T-cell (primary cell): ENCODE measurements at places on chromosomes 2 and 18.

DNA sequence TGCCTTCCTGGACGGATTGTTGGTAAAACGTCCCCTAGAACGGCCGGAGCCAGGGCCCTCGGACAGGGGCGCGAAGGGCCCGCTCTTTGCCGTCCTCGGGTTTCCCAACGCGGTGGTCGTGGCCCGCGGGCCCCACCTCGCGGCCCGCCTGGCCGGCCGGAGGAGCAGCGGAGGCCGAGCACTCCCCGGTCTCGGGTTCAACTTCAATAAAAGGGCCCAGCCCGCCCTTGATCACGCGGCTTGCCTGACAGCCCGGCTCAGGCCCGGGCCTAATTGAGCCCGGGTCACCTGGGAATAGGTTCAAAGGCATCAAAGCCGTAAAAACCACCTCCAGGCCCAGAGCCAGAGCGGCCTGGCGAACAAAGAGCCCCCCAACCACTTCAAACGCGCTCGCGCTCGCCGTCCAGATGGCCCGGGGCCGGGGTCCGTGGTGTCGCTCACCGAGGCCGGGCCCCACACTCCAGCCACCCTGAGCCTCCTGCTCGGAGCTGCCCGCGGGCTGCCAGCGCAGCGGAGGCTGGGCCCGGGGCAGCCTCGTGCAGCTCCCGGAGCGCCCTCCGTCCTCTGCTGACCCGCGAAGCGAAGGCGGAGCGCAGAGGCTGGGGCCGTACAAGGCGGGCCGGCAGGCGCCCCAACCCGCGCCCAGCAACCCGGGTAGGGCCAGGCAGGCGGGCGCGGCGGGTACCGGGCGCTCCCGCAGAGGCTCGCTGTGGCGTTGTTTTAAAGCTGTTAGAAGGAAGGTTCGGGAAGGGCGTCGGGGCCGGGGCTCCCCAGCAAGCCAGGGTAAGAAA lies 1.1 kb upstream of the TWIST2 start:
- DNase-seq: no peak

DNA sequence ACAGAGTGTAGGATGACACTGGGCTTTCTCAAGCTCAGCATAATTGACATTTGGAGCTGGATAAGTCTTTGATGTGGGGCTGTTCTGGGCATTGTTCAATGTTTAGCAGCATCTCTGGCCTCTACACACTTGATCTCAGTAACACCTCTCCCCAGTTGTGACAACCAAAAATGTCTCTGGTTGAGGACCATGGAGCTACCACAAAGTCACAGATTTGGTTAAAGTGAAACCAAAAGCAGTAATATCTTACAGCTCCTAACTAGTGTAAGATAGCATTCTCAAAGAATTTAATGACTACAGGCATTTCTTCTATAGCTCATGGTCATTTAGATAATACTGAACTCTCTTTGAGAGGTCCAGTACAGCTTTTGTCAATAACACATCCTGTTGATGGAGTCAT lies 23.4 kb upstream of the PAX3 start:
- no peak for DNase-seq

- peak; percentile 16 for DNase-seq
These were observed 33.3 kb downstream of the DOCK10 start for GRCh38 chr2:225008935-225009334.

- peak; percentile 22 for DNase-seq
These were observed at the start of gene ADAM23 for GRCh38 chr2:206442833-206443734. Gene ADAM23 (plus strand): TSS chr2:206443532. CDS start chr2:206443867, 335 bp downstream.

DNA sequence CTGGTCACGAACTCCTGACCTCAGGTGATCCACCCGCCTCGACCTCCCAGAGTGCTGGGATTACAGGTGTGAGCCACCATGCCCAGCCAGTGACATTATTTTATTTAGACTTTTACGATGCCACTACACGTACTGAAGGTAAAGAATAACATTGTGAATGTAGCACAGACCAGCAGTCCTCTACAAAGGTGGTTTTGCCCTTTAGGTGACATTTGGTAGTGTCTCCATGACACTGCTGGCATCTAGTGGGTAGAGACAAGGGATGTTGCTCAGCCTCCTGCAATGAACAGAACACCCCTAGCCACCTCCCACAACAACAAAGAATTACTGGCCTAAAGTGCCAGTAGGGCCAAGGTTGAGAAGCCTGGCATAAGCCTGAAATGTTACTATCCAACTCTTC lies 69.5 kb downstream of the MYOM1 start:
- DNase-seq: no peak

DNA sequence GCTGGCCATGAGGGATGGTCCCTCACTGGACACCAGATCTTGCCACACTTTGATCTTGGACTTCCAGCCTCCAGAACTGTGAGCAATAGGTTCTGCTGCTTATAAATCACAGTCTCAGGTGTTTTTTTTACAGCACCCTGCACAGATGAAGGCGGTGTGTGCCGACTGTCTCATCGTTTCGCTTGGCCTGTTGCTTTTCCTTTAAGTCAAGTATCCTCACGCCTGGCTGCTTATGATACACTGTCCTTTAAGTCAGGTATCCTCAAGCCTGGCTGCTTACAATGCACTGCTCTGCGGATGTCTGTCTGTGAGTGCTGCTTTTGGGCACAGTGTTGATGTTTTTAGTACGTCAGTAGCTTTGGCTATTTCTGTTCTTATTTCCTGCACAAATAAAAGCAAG lies 40.3 kb downstream of the SALL3 start:
- DNase-seq: no peak

GRCh38 chr2:111171337-111171930 lies 50.7 kb downstream of the BCL2L11 start:
- no peak for DNase-seq

DNA sequence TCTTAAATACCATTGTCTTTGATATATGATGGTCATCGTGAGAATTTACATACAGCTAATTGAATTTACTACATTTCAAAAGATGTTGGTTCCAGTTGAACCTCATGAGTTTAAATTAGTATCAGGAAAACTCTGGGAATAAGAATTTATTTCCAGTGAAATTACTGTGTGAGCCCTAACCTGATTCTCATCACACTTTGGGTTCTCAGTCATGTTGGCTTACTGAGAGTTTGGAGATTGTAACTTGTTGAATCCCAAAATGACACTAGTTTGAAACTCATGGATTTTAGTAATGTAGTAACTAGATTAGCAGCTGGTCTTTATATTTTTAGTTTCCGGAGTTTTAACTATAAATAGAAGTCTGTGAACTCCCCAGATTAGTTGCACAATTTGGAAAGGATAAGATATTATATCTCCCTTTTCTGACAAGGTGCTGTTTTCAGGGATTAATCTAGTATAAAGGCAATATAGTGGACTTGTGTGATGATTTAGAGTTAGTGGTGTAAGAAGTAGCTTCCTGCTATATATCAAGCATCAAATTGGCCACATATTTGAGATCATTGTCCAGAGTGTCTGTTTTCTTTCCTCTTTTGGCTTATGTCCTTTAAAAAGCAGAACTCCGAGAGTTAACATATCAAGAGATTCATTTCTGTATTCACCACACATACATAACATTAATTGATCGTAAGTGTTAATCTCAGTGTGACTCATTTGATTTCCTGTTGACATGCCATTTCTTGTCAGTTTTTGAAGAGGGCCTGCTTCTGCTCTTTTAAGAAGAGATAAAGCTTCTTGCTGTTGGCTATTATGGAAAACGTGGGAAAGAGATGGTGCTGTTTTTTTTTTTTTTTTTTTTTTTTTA lies 15.7 kb downstream of the NDUFV2 start:
- no peak for DNase-seq

- no peak for DNase-seq
These were observed 68.1 kb downstream of the CCDC178 start for GRCh38 chr18:33372442-33372841.

- no peak for DNase-seq
These were observed 59.0 kb downstream of the HNMT start for GRCh38 chr2:138023298-138023697.

GRCh38 chr2:62415518-62415917 lies 90.5 kb downstream of the TMEM17 start:
- DNase-seq: no peak

- DNase-seq: no peak
These were observed 50.4 kb upstream of the AFF3 start for GRCh38 chr2:100192825-100193224.

DNA sequence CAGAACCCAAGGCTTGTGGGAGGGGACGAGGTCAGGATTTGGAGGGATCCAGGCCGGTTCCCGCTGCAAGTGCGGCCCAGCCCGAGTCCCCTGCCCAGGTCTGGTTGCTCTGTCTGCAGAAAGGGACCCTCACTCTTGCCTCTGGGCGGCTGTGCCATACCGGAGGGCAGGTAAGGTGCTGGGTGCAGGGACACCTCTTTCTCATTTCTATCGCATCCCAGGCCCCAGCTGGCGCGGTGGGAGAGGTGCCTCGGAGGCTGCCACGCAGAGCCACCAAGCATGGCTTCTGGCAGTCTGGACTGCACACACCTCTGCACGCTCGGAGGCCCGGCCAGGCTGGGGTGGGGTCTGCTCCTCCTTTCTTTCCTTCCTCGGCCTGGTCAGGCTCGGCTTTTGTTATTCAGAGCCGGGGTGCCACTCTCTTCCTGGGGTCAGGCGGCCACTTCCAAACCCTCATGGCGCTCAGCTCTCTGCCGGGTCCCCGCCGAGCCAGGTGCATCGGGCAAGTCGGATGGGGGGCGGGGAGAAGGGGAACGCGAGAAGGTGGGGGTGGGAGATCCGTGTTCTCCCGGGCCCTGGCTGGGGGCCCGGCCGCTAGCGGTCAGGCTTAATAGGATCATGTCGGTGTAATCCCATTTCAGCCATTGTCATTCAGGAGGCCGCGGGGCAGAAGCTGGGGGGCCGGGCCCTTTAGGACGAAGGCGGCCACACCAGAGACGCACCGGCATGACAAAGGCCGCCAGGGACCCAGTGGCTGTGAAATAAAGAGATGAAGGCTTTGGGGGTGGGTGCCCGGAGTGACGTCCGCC lies 9.0 kb downstream of the GBX2 start:
- DNase-seq: no peak

DNA sequence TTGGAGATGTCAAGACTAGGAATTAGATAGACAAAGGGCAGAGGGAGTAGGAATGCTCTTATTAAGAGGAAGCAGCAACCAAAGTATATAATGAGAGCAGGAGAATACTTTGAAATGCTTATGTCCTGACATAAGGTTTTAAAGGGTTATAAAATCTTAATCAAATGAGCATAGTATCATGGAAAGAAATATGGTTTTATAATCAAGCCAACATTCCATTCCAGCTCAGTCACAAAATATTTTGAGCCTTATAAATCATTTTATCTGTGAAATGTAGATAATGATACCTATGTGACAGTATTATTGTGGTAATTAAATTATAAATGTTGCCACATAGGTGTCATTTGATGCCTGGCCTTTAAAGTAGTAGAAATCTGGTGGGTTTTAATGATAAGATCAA lies 17.6 kb downstream of the VSNL1 start:
- DNase-seq: no peak

- DNase-seq: no peak
These were observed 36.7 kb upstream of the SPTBN1 start for GRCh38 chr2:54419388-54419787.

- no peak for DNase-seq
These were observed 18.6 kb downstream of the LYPD1 start for GRCh38 chr2:132651115-132652045.

- no peak for DNase-seq
These were observed 17.9 kb downstream of the LCT start for GRCh38 chr2:135818937-135819610.

DNA sequence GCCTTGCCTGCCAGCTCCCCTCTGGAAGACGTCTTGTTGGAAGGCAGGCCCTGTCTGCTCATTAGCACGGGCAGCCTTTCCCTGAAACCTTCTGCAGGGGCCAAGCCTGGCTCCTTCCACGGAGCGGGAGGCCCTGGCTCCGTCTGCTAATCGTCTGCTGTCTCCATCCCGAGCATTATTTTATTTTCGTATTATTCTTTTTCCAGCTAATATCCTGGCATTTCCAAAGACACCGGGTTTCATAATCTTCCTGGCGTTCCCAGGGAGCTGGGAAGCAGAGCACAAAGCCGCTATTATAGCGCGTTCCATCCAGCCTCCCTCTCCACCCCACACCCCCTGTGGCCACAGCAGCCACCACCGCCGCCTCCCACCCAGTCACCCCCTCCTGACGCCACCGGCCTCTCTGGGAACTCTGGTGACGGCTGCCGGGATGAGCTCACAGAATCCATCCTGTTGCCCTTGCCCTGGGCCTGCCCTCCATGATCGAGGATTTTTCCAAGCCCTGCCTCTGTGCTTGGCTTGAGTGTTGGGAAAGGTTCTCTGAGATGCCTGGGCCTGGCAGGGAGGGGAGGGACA lies 125.5 kb downstream of the DYSF start:
- DNase-seq: no peak

- DNase-seq: no peak
These were observed 4.0 kb upstream of the FAM124B start for GRCh38 chr2:224405841-224406370.
